ENCODE measurements at places on chromosomes 4 and X. TPM values are rescaled to one million over a fixed set of nuclear protein-coding genes. Genes with fewer than 3 reads are reported as not detected.

- ATAC-seq: no peak
Observed at GRCh38 chr4:173448103-173448502, 49.2 kb upstream of the SCRG1 start.

GRCh38 chrX:2697306-2697705 is 6.2 kb downstream of the CD99 start:
- ATAC-seq: peak; percentile 61

- ATAC-seq: no peak
Observed at GRCh38 chrX:44157858-44158257, 184.7 kb upstream of the NDP start.

- ATAC-seq: peak; percentile 97
Observed at GRCh38 chr4:145545538-145546174, 64.0 kb downstream of the SMAD1 start.

DNA sequence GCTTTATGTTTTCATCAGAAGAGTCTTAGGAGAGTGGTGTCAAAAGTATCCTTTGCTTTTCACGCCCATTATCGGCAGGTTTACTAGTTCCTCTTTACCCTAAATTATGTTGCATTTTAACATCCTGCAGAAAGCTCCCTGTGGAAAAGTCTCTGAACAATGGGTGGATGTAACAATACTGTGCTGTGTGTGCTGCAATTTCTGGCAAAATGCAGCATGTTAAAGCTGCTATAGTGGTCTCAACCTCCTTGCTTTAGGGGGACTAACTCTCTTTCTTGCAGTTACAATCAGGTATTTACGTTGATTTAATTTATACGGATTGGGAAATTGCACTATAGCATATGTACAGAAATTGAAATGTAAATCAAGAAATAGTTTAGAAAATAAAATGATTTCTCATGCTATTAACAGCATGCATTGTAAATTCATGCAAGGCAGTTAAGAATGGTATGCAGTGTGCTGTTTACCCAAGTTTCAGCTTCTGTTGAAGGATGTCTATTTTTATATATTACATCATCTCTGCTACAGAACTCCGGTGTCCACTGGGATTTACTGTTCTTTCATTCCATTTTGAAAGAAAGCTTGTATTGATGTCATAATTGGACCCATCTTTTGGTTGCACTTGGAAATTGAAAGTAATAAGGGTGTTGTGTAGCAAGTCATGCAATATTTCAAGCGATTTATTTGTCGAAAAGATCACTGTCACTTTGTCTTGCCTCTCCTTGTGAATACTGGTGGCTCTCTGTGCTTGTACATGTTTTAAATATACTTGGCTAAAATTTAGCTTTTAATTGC is 145.7 kb downstream of the RAPGEF2 start:
- no peak for ATAC-seq

The CCDC149 gene
- 2.7 TPM for total RNA-seq
